Left renal cortex interstitium (tissue), 4 donors: ENCODE measurements at places on chromosomes 4 and X. TPM values are rescaled to one million over a fixed set of nuclear protein-coding genes. Genes with fewer than 3 reads are reported as not detected.

The DDX53 gene
- not detected for polyA plus RNA-seq

The FGF13 gene
- 22.6 TPM for polyA plus RNA-seq

The NWD2 gene
- 0.12 TPM for polyA plus RNA-seq

The PHKA1 gene
- 4.8 TPM for polyA plus RNA-seq

The MAGEA10 gene
- polyA plus RNA-seq = not detected

The SYP gene
- 3.0 TPM for polyA plus RNA-seq

The LETM1 gene
- 29.0 TPM for polyA plus RNA-seq

The MAGEE1 gene
- polyA plus RNA-seq = 6.5 TPM

The CXXC4 gene
- polyA plus RNA-seq = 6.9 TPM

The DIPK2B gene
- 10.1 TPM for polyA plus RNA-seq

The CYLC1 gene
- not detected for polyA plus RNA-seq

The MAP7D2 gene
- 3.8 TPM for polyA plus RNA-seq

The TASL gene
- 0.69 TPM for polyA plus RNA-seq

The NXF2B gene
- 2.6 TPM for polyA plus RNA-seq

The CXCL5 gene
- 0.16 TPM for polyA plus RNA-seq

The FREM3 gene
- polyA plus RNA-seq = 0.18 TPM

The RHOXF2 gene
- polyA plus RNA-seq = not detected

The SLIT2 gene
- 49.0 TPM for polyA plus RNA-seq

The SPANXC gene
- polyA plus RNA-seq = not detected

The OTUD6A gene
- 0.09 TPM for polyA plus RNA-seq

The NUDT9 gene
- polyA plus RNA-seq = 65.7 TPM

The UGT2B11 gene
- polyA plus RNA-seq = 4.9 TPM

The CXCL10 gene
- 3.9 TPM for polyA plus RNA-seq

The CYSLTR1 gene
- 2.7 TPM for polyA plus RNA-seq

The ZXDA gene
- polyA plus RNA-seq = 5.0 TPM

The APEX2 gene
- 18.7 TPM for polyA plus RNA-seq

The GPR173 gene
- polyA plus RNA-seq = 28.6 TPM

The CT55 gene
- polyA plus RNA-seq = 0.13 TPM

The SUPT20HL1 gene
- not detected for polyA plus RNA-seq

The GLUD2 gene
- polyA plus RNA-seq = 6.0 TPM

The KDR gene
- polyA plus RNA-seq = 49.6 TPM

The NXF2 gene
- polyA plus RNA-seq = 0.33 TPM

The GC gene
- 23.8 TPM for polyA plus RNA-seq

The CLDN34 gene
- polyA plus RNA-seq = 0.09 TPM

The FAAH2 gene
- 14.4 TPM for polyA plus RNA-seq

The BEX5 gene
- polyA plus RNA-seq = 13.4 TPM

The NPNT gene
- polyA plus RNA-seq = 207 TPM

The EDA gene
- polyA plus RNA-seq = 7.1 TPM

The GAB3 gene
- 2.2 TPM for polyA plus RNA-seq

The SPACA5 gene
- not detected for polyA plus RNA-seq

The PAGE2B gene
- not detected for polyA plus RNA-seq

The COMMD8 gene
- 42.1 TPM for polyA plus RNA-seq

The TRIM61 gene
- polyA plus RNA-seq = 2.9 TPM

The SHROOM4 gene
- polyA plus RNA-seq = 22.1 TPM

The NBDY gene
- 85.4 TPM for polyA plus RNA-seq

The PPP1R2C gene
- not detected for polyA plus RNA-seq

The STS gene
- 5.6 TPM for polyA plus RNA-seq
